NCI-H187 (cell line): ENCODE measurements at places on chromosomes 12 and 14.

DNA sequence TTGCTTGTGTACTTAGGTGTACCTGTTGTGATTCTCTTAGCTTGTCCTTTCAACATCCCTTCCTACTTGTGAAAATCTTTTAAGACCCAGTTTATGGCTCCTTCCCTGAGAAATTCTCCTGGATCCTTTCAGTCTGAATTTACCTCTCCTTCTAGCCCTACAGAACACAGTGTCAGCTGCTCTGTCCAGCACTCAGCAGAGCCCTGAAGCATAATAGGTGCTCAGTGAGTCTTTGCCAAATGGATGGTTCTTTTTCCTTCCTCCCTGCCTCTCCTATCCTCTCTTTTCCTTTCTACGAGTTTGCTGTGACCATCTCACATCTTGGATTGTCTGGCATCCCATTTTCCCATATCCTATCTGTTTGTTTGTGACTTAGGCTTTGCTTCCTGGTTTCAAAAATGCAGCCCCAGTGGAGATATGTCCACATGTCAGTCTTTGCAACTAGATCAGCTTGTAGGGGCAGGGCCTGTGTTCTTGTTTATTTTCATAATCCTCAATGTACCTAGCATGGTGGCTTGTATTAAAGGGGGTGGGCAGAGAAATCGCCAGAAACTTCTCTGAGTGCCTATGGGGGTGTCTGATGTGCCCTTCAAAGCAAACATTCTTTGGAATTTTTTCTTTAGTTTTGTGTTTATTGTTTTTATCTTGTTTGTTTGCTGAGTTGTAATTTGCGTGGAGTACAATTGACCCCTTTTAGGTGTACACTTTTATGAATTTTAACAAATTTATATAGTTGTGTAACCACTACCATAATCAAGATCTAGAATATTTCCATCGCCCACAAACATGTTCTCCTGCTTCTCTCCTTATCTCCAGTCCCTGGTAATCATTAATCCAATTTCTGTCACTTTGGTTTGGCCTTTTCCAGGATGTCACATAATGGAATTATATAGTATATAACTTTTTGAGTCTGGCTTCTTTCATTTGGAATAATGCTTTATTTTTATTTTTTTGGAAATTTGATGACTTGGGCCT, 62.8 kb downstream of the SMOC1 start:
- no peak for DNase-seq

- DNase-seq: no peak
Measured at GRCh38 chr12:104570174-104570907, 113.6 kb downstream of the CHST11 start.

DNA sequence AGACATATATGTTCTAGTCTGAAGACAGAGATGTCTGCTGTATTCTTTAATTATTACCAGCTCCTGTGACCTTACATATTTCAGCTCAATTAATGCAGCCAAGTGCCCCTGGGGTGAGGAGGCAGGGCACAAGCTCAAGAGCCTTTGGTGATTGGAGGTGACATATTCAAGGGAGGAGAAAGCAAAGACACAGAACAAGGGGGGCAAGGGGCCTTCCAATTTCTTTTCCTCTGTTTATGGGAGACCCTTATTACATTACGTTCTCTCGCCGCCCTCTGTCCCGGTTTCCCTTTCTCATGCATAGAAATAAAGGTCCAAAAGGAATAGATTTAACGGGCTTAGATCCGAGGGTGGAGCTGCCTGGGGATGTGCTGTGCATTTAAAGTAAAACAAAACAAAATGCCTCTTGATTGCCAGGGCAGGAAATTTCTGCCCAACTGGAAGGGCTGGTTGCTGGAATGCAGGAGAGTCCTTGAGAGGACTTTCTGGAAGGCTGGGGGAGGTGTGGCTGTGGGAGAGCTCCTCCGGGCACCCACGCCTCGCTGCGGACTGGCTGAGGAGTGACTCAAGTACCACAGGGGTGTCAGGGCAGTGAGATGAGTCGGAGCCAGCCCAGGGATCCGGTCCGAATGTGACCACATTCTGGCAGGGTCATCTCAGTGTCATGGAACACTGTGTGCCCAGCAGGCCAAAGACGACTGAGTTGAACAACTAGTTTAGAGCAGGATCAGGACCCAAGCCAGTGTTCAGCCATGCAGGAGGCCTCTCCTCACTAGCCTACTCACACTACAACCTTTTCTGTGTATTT, 32.1 kb upstream of the GSG1 start:
- DNase-seq: no peak

DNA sequence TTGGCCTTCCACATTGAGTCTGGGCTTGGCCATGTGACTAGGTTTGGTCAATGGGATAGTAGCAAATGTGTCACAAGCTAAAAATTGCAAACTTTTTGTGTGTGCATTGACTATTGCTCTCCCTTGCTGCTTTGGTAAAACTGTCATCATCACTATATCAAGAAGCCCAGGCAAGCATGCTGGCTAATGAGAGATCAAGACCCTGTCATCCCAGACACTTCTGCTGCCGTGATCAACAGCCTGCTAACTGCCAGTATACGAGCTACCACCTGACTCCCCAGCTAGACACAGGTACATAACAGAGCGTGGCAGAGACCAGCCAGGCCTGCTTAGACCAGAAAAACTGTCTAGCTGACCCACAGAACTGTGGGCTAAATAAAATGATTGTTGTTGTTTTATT, 456.7 kb upstream of the DCN start:
- DNase-seq: no peak

- DNase-seq: no peak
Measured at GRCh38 chr14:104690861-104691455, 1.5 kb downstream of the INF2 start.

GRCh38 chr12:45434094-45434493, 218.2 kb downstream of the ANO6 start:
- no peak for DNase-seq

- no peak for DNase-seq
Measured at GRCh38 chr12:20232931-20233675, 135.2 kb upstream of the PDE3A start.

DNA sequence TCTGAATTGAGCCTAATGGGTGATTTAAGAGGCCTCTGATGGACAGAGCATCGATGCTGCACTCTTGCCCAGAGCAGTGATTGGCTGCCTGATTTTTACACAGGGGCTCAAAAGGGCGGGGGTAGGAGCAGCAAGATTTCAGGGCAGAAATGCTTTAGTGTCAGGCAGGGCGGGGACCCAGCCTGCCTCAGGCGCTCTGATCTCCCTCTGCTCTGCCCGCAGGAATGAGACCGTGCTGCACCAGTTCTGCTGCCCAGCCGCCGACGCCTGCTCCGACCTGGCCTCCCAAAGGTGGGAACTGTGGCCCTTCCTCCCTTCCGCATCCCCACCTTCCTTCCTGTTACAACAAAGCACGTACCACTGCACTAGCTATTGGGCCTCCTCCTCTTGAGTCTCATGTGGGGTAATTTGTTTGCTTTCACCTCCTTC, 32.4 kb downstream of the IQSEC3 start:
- DNase-seq: no peak

GRCh38 chr12:27838543-27839185, 58.6 kb upstream of the MANSC4 start:
- no peak for DNase-seq

DNA sequence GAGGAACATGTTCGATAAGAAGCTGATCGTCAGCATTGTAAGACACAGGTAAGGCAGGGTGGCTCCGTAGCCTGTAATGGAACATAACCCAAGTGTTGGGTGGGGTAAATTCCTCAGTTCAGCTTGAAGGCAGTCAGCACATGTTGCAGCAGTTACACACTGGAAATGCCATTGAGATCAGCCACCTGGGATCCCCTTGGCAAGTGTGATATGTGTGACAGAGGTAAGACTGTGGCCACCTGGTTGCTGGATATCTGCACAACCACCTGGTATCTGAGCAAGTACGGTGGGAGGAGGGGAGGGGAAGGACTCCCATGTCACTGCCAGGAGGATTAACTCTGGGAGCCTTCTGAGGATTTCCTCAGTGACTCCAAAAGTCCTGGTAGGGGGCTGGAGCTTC, 158.0 kb upstream of the CAND1 start:
- no peak for DNase-seq

- no peak for DNase-seq
Measured at GRCh38 chr12:54421879-54422250, 2.8 kb upstream of the ITGA5 start.

DNA sequence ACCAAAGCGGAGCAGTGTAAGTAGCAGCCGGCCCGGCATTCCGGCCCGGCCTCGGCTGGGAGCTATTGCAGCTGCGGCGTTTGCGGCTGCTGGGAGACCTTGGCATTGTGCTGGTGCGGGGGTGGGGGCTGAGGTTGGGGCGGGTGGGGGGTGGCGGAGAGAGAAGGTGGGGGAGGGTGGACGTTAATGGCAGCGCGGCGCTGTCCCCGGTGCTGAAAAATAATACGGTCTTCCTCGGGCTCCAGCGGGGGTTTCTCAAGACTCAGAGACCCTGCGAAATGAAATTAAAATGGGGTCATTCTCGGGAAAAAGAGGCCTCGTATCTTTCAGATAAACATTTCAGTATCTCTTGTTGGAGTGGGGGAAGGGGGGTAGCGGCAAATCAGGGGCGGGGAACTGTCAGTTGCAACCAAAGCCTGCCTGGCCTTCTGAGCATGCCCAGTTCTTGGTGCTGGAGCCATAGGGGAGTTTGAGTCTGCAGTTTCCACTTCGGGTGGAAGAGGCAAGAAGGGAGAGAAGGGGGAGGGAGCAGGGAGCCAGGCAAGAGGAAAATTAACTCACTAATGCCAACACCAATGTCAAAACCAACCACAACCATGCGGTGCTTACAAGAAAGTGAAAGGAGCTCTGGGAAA, 414 bp downstream of the UNC79 start:
- DNase-seq: peak; percentile 68

GRCh38 chr12:33476058-33476457, 36.4 kb upstream of the SYT10 start:
- DNase-seq: no peak

DNA sequence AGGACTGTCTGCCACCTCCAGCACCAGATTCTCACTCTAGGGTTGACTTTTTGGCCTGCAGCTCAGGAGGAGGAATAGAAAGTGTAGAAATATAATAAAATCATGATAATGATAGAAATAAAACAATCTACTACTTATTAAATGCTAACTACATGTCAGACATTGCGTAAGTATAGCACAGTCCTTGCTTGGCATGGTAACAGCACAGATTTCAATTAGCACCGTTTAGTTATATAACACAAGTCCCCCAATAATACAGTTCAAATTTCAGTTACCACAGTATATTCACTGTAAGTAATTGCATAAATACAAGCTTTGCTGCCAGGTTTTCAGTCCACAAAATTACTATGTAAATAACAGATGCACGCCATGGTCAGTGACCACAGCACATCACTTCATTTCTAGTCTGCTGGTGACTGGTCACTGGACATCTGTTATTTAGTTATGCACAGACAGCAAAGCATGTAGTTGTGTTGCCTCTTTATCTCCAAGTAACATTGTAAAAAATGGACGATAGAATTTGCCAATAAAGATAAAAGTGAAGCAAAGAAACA, 6.5 kb upstream of the GLT8D2 start:
- DNase-seq: no peak

GRCh38 chr12:2319737-2320506, 267.1 kb downstream of the CACNA1C start:
- no peak for DNase-seq

DNA sequence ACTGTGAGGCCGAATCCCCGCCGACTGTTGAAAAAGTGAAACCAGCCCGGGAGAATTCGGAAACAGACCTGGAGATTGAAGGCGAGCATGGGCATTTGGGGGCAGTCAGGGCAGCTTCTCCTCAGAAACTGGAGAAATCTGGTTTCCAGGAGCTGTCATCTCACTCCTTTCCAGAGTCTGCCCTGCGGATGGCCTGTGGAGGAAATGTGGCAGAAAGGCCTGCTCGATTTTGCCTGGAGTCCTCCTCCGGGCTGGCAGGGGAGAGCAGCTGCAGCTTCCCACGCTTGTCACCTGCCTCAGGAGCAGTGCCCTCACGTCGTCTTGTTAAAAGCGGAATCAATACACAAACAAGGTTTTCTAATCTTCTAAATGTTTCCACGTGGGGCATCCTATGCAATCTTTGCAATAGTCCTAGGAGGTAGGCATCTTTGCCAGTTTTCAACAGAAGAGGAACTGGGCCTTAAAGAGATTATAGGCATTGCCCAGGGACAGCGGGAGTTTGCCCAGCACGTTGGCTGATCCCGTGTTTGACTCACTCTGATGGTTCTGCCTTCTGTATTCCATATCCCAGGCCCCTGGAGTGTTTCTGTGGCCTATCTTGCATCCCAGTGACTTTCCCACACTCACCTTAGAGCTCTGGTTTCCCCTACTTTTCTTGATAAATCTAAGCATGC, 2.3 kb downstream of the LRRC74A start:
- DNase-seq: no peak

DNA sequence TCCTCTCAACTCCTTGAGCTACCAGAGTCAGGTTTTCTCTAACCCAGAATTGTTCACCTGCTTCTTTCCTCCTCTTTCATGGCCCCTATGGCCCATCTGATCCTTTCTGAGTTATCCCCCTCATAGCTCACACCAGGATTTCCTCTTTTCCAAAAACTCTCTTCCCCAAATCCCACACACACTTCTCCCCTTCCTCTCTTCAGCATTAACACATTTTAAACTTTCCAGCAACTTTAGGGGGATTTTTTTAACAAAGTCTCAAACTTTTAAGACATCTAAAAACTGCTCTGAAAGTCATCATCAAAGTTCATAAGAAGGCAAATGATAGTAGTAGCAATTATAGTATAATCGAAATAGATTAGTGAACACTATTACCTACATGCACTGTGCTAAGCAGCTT, 7.9 kb downstream of the OR10P1 start:
- no peak for DNase-seq

DNA sequence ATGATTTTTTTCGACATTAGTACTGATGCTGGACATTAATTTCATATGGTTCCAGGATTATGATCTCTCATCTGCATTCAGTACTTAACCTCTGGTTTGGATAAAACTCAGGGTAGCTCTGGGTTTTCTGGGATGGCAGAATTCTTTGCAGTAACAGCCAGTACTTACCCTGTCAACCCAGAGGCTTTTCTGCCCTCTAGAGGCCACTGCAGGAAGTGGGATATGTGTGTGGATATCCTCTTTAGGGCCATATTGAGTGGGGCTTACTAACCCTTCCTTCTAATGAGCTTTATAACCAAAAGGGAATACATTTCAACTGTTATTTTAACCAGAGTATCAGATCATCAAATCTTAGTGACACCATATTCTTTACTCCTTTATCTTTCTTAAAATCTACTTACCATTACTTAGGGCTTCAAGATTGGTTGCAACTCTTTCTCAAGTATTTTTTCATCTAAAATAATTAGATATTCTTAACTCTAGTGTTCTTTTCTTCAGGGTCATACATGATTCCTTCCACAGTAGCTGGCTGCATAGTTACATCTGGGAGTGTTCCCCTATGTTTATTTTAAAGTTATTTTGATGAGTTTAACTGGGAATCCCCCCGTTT, 488.0 kb upstream of the STXBP6 start:
- DNase-seq: peak; percentile 23

- no peak for DNase-seq
Measured at GRCh38 chr12:108576660-108577234, 14.4 kb downstream of the ISCU start.

- DNase-seq: no peak
Measured at GRCh38 chr12:107487011-107487680, 198.5 kb upstream of the PWP1 start.
